ENCODE measurements at places on chromosomes 16 and 17.

DNA sequence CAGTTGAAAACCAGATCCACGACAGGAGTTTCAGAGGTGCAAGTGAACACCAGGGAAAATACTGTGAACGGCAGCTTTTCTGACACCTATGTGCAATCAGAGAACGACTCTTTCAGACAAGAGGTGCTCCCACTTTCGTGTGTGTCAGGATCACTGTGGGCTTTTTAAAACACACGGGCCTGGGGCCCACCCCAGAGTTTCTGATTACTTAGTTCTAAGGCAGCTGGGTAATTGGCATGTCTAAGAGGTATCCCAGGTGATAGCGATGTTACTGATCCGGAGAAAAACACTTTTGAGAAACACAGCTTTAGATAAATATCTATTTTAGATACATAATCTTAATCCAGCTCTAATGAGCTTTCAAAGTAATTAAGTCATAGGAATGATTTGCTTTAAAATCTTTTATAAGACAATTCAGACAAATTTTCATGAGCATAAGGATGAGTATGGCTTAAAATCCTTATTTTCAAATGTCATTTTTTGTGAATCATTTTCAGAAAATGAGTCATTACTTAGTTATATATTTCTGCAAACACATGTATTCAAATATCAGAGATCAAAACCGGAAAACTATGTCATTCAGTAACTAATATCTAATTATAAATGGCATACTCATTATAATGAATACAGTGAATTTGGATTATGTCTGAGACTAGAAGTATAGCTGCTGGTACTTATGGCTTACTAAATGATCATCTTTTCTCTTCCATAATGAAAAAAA lies 217.9 kb upstream of the PSMD7 start:
- no peak for DNase-seq

- DNase-seq: no peak
These were observed 136.5 kb downstream of the SKAP1 start for GRCh38 chr17:48293319-48294019.

DNA sequence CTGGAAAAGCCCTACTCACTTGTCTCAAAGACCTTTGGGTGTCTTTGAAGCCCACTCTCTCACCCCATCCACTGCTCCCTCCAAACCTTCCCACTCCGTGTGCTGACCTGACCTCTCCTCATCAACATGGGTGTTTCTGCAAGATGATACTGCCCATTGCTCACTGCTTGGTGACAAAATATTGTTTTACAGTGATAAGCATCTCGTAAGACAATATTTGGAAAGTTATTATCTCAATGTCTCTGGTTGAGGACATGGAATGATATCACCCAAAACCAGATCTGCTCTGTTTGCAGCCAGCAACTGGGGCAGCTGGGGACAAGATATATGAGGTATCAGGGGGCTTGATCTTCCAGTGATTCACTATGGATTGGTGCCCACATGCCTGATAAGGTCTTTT lies 195.8 kb downstream of the SALL1 start:
- no peak for DNase-seq

DNA sequence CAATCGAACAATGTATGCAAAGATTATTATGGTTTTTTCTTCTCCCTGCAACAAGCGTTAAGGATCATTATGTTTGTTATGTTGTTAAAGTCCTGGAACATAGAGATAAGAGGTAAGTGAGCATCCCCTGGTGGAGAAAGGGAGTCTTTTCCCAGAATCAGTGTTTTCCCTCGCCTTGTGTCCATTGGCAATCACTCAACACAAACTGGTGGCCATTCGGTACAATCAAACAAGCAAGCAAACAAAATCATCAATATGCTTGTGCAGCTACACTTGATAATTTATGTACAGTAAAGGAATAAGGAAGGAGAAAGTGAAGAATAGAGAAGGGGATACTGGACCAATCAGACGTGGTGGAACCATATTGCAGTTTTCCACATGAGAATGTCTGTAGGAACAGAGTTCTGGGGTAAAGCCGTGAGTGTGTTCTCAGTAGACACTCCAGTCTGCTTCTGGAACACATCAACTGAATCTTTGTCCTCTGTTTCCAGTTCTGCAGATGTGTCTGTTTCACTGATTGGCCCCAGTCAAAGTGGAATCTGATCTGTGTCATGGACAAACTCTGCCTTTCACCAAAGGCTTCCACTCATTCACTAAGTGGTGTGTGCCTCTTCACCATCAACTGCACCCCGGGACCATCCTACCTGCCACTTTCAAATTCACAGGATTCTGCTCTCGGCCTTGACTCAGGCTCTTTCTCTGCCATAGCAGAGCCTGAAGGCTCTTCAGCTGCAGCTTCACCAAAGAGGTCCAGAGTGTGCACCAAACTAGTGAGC lies 169.5 kb downstream of the AHSP start:
- no peak for DNase-seq

GRCh38 chr16:64648282-64648681 lies 473.6 kb downstream of the CDH11 start:
- DNase-seq: no peak

DNA sequence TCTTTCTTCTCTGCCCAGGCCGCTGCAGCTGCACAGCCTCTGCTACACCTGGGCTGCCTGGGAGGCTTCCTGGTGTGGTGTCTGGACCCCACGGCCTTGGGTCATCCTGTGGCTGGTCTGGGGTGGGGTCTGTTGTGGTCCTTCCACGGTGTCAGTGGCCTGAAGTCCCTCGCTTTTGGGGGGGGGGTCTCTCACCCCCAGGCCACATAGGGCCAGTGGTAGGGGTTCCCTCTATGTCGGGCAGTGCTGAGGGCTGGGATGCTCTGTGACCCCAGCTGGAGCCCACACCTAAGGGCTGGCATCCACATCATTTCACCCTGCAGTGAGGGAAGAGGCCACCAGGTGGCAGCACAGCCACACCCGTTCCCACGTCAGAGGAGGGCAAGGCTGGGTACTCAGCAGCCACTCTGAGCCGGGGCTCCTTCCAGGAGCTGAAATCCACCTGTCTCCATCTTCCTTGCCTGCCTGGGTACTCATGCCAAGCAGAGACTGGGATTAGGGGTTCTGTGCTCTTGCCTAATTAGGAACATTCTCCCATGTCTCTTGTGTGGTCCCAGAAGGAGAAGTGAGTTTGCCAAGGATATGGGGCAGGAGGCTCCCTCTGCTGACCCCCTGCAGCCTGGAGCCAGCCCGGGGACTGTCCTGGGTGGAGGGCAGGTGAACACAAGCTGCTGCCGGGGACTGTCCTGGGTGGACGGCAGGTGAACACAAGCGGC lies 13.0 kb downstream of the ENGASE start:
- peak; percentile 71 for DNase-seq

- DNase-seq: peak; percentile 51
These were observed 31.1 kb upstream of the CCR7 start for GRCh38 chr17:40596261-40596919.

DNA sequence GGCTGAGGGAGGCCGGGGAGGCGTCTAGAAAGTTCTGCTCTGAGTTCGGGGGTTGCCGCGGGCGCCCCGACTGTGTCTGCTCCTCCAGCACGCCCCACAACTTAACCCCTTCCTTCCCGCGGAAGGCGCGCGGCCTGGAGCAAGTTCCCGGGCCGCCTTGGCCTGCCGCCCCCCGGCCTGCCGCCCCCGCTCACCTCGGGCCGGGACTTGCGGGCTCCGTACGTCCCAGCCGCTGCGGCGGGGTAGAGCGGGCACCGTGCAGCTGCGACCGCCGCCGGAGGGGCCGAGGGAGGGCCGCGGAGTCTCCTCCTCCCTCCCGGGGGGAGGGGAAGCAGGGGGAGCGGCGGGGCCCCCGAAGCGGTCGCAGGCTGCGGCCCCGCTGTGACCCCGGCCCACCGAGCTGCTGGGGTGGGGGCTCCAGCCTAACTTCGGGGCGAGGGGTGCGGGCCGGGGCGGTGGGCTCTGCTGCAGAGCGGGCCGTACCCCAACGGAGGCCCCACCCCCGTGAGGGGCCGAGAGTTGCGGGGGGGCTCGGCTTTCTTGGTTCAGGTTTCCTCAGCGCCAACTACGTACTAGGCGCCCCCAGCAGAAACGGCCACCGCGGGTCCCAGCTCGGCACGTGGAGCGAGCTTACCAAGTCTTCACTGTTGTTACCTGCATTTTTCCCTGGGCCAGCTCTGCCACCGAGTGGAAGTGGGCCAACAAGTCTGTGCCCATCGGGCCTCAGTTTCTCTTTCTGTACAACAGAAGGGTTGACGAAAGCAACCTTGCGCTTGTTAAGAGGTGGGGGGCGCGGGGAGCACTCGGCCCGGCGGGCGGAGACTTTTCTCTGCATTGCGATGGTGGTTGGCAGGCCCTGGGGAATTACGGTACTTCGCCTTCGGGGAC lies at the start of gene CCDC102A:
Gene CCDC102A, minus strand, starts transcription at position 266 of the 888 bp plus-strand sequence. CDS start 7,394 bp downstream, outside the sequence.
- DNase-seq: peak; percentile 70

DNA sequence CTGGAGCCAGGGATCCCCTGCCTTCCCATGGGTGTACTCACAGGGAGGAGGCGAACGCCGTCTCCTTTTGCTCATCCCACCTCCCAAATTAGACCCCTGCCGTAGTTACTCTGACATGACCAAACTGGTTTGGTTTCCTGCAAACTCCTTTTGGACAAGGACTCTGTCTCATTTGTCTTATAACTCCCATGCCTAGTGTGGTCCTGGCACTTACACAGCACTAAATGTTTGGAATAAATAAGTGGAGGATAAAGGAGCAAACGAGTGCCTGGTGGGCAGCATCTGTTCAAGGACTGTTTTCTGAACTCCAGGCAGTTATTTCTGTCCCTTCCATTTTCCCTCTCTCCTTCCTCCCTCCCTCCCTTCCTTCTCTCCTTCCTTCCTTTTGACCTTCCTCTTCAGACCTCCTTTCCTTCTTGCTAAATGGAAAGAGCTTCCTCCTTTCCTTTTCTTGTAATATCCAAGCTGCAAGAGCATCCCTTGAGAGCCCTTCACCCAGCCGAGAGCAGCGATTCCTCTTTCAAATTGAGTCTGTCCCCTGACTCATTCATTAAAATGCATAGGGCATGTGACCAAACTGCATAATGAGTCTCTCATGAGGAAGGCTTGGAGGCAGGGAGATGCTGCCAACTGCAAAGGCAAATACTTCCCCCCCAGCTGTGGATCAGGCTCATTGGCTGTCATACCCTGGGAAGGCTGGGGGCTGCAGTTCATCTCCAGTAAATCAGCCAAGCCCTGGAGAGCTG lies 36.8 kb downstream of the CHD9 start:
- DNase-seq: peak; percentile 13

GRCh38 chr16:1533443-1533951 lies at the start of gene TMEM204:
Gene TMEM204 (plus strand): TSS chr16:1533666. CDS start chr16:1534276, 610 bp downstream.
- peak; percentile 37 for DNase-seq

DNA sequence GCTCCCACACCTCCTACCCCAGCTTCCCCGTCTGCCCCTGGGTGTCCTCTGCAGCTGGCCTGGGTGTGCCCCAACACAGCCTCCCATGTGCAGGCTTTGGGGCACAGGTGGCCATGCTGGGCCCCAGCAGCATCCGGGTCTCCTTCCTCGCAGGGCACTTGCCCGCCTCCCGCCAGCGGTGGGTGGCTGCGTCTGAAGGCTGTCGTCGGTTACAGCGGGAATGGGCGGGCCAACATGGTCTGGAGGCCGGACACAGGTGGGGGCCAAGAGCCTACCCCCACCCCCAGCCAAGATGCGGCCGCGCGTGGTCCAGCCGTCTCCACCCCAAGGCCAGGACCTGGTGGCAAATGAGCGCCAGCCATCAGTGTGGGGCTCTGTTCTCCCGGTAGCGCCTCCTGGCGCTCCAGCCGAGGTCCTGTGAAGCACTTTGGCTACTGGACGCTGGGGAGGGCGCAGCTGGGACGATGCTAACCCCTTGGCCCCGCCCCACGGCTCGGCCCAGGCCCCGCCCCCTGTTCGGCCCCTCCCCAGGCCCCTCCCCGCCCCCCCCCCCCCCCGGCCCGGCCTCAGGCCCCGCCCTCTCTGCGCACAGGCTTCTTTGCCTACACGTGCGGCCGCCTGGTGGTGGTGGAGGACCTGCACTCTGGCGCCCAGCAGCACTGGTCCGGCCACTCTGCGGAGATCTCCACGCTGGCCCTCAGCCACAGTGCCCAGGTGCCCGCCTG lies 7.3 kb upstream of the RHOT2 start:
- peak; percentile 75 for DNase-seq

- DNase-seq: no peak
These were observed 17.4 kb downstream of the SALL1 start for GRCh38 chr16:51133688-51134087.

- DNase-seq: no peak
These were observed 1.0 kb downstream of the HSD11B2 start for GRCh38 chr16:67431775-67432505.

DNA sequence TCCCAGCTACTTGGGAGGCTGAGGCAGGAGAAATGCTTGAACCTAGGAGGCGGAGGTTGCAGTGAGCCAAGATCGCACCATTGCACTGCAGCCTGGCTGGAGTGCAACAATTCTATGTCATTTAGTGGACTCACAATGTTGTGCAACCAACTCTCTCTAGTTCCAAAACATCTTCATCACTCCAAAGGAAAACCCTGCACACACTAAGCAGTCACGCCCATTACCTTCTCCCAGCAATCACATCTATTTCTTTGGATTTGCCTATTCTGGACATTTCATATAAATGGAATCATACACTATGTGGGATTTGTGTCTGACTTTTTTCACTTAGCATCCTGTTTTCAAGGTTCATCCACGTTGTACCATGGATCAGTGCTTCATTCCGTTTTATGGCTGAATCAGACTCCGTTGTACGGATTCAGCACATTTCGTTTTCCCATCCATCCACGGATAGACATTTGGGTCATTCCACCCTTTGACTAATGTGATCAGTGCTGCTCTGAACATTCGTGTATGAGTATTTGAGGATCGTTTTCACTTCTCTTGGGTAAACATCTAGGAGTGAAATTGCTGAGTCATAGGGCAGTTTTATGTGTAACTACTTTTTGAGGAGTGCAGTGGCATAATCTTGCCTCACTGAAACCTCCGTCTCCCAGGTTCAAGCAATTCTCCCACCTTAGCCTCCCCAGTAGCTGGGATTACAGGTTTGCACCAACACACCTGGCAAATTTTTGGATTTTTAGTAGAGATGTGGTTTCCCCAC lies 45.4 kb upstream of the EMP2 start:
- no peak for DNase-seq

DNA sequence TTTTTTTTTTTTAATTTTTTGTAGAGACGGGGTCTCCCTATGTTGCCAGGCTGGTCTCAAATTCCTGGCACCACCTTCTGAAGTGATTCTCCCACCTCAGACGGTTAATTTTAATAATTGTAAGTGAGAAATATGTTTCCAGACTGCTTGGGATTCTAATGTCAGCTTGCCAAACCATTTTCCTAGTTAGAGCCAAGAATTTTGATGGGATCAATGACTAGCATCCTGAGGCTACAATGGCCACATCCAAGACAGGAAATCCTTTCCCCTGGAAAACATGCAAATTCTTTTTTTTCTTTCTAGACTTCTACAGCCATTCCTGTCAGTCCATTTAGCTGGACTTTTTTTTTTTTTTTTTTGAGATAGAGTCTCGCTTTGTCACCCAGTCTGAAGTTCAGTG lies 32.6 kb downstream of the IGF2BP1 start:
- DNase-seq: no peak
